Fibroblast of upper back skin (primary cell): ENCODE measurements at places on chromosomes 3 and 15.

- DNase-seq, result peak; percentile 53
These were observed 13.0 kb upstream of the CSK start for GRCh38 chr15:74768771-74769342.

DNA sequence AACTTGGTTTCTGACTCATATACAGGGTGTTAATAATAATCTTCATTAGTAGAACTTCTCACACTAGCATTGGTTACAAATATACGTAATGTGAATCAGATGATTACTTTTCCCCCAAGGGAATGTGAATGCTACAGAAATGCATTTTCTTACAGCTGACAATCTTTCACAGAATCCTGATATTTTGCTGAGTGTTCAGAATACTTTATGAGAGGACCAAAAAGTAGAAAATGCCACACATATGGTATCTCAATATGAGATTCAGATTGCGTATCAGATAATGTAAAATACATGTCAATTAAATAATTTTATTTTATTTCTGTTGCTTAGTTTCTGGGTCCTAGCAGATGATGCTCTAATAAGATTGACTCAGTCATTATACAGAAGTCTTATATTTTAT is 979.9 kb upstream of the GBE1 start:
- DNase-seq, result no peak

- peak; percentile 37 for DNase-seq
These were observed 34.3 kb downstream of the SEC22C start for GRCh38 chr3:42547401-42547945.

GRCh38 chr3:184160456-184160855 is 5.3 kb downstream of the DVL3 start:
- peak; percentile 48 for DNase-seq

DNA sequence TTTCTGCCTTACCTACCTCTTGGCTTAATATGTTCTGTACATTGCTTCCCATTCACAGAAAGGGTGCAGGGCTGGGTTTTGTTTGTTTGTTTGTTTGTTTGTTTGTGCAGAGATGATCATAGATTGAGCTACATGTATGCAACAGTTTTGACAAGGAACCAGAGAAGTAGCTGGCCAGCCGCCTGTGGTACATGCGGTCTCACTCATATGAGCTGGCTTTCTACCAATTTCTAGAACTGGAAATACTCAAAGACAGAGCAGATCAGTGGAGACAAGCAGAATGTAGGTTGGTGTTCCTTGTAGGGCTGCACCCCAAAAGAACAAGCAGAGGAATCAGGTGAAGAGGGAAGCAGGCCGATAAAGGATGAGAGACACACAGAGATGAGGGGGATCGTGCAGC is 502.7 kb downstream of the SOX2 start:
- peak; percentile 13 for DNase-seq

DNA sequence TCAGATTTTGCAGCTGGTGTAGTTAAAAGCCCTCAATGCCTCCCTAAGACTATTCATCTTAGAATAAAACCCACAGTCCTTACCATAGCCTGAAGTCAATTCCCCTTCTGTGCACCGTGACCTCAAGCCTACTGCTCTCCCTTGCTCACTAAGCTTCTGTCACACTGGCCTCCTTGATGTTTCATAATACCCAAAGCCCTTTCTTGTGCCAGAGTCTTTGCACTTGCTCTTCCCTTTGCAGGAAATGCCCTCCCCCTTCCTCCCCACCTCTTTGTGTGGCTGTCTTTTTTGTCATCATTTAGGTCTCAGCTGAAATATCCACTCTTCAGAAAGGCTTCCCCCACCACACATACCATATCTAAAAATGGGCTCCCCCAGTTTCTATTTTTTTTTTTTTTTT is 4.2 kb upstream of the PLEKHO2 start:
- no peak for DNase-seq

- DNase-seq, result no peak
These were observed 43.5 kb downstream of the ITGB5 start for GRCh38 chr3:124843506-124844177.

- DNase-seq, result no peak
These were observed 4.7 kb upstream of the COPB2 start for GRCh38 chr3:139394116-139394515.

DNA sequence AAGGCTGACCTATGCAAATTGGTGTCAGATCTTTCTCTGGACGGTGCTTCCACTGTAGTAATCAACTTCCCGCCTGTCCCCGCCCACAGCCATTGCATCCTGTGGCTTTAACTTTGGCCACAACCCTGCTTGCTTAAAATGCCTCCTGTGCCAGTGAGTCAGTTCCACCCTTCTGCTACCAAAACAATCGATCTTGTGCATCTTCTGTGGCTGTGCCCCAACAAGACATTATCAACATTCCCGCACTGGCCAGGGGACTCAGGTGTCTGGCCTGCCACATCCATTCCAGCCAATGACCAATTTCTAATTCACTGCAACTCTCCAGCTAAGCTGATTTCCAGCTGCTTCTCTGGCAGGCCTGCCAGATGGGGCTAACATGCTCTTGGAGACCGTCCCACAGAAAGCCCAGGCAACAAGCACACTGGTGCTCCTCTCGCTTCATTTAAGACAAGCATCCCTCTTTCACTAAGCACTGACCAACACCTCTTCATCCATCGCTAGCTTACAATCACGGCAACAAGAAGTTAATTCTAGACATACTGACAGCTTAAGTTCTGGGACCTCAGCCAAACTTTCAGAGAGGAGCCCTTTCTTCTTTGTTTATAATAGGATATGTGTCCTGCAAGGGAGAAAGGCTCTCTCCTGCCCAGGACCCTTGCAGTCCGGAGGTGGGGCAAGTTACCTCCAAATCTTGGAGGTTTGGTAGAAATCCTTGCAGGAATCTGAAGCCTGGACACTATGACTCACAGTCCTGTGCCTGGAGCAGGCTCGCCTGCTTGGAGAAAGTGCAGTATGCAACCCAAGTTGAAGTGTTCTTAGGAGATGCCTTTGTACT is 6.7 kb downstream of the CA12 start:
- DNase-seq, result peak; percentile 89
